Kidney (tissue), 22 donors: ENCODE measurements at places on chromosomes 13 and 19. TPM values are rescaled to one million over a fixed set of nuclear protein-coding genes. Genes with fewer than 3 reads are reported as not detected.

Gene TMEM238
- total RNA-seq: 24.3 TPM

Gene ZNF525
- 17.2 TPM for total RNA-seq

Gene NLRP11
- 0.35 TPM for total RNA-seq

Gene TMEM150B
- total RNA-seq: 3.6 TPM

Gene TEX29
- not detected for total RNA-seq

Gene IGSF23
- not detected for total RNA-seq

Gene ZNF45
- 16.1 TPM for total RNA-seq

Gene ZNF28
- total RNA-seq: 20.0 TPM

Gene PROZ
- not detected for total RNA-seq

Gene COL5A3
- 5.1 TPM for total RNA-seq

Gene ZNF534
- not detected for total RNA-seq

DNA sequence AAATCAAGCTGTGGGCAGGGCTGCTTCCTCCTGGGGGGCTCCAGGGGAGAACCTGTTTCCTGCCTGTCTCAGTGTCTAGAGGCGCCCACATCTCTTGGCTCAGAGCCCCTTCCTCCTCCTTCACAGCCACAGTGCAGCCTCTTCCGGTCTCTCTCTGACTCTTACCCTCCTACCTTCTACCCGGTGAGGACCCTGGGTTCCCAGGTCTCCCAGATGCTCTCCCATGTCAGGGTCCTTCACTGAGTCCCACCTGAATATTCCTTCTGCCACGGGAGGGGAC is 153.1 kb downstream of the KDM4B start:
- no peak for DNase-seq
- H3K4me1 ChIP-seq: no peaks in the 10 kb centered on the region
- no peak overlapping the region for H3K27ac ChIP-seq
- no peaks in the 10 kb centered on the region for H3K36me3 ChIP-seq
- H3K4me3 ChIP-seq: no peak overlapping the region
- no peaks in the 10 kb centered on the region for H3K27me3 ChIP-seq

DNA sequence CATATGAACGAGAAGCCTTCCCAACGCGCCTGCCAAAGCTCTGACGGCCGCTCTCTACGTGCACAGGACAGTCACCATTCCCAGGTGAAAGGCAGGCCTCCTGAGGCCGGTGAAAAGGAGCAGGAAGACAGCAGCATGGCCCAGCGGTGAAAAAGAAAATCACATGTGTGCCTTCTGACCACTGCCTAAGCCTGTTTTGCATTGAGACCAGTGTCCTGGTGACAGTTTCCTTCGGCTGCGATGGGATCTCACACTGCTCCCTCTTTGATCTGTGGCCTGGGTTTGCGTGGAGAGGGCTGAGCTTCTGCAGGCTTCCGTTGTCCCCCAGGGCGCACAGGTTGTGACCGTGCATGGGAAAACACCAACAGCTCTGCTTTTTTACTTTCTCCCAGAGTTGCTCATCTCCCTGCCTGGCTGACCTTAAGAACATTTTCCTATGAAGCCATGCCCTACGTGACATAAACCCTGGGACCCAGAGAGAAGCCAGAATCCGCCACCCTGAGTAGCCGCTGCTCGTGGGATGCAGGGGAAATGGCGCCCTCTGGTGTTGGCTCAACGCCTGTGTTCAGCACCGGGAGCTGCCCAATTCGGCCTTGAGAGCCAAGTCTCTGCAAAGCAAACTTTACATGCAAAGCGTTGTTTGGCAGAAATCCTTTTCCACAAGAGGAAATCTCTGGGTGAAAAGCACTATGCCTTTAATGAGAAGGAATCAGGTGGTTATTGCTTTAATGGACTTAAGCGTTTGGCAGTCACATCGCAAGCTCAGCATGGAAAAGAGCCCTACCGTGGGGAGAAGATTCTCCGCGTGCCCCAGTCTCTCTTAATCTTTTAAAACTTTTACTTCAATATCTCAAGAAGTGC is 112.2 kb upstream of the GPR12 start:
- DNase-seq: no peak
- no peak overlapping the region for H3K4me3 ChIP-seq
- H3K36me3 ChIP-seq: no peaks in the 10 kb centered on the region
- no peaks in the 10 kb centered on the region for H3K4me1 ChIP-seq

DNA sequence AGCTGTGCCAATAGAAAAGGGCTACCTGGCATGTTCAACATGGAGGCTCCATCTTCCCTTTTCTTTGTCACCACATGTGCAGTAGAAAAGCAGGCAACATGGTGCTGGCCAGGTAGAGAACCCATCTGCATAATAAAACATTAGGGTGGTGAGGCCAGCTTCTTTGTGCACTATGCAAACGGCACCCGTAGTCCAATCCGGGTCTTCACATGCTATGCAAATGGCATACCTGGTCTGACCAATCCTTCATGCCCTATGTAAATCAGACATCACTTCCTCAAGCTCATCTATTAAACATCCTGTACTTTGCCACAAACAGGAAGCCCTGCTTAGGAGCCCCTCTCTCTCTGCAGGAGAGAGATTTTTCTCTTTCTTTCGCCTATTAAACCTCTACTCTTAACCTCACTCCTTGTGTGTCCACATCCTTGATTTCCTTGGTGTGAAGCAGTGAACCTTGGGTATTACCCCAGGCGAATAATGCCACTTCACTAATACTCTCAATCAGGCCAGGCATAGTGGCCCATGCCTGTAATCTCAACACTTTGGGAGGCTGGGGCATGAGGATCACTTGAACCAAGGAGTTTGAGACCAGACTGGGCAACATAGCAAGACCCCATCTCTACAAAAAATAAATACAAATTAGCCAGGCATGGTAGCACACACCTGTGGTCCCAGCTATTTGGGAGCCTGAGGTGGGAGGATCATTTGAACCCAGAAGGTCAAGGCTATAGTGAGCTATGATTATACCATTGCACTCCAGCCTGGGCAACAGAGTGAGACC is 111.3 kb upstream of the MRI1 start:
- H3K27ac ChIP-seq: no peak overlapping the region
- H3K36me3 ChIP-seq: no peaks in the 10 kb centered on the region

GRCh38 chr19:21463449-21464105 is 41.8 kb upstream of the ZNF429 start:
- peak overlapping the region; percentile 77 for H3K4me3 ChIP-seq
- peak; percentile 96 for DNase-seq
- no peaks in the 10 kb centered on the region for H3K4me1 ChIP-seq
- no peak overlapping the region for H3K27ac ChIP-seq
- no peaks in the 10 kb centered on the region for H3K27me3 ChIP-seq

- no peaks in the 10 kb centered on the region for H3K36me3 ChIP-seq
- H3K4me1 ChIP-seq: peaks cover 18% of the 10 kb centered on the region
- no peak overlapping the region for H3K27ac ChIP-seq
- H3K27me3 ChIP-seq: no peaks in the 10 kb centered on the region
- DNase-seq: no peak
Measured at GRCh38 chr19:48616491-48617056, 1.7 kb upstream of the FAM83E start.

GRCh38 chr19:30861919-30862318 is 487.3 kb downstream of the TSHZ3 start:
- DNase-seq: no peak
- no peak overlapping the region for H3K27ac ChIP-seq
- H3K4me1 ChIP-seq: no peaks in the 10 kb centered on the region
- H3K36me3 ChIP-seq: no peaks in the 10 kb centered on the region
- no peaks in the 10 kb centered on the region for H3K27me3 ChIP-seq

- H3K36me3 ChIP-seq: no peaks in the 10 kb centered on the region
- H3K4me3 ChIP-seq: peak overlapping the region; percentile 65
- H3K27me3 ChIP-seq: no peaks in the 10 kb centered on the region
- peak; percentile 95 for DNase-seq
Measured at GRCh38 chr19:13861714-13862531, 15.0 kb upstream of the NANOS3 start.

DNA sequence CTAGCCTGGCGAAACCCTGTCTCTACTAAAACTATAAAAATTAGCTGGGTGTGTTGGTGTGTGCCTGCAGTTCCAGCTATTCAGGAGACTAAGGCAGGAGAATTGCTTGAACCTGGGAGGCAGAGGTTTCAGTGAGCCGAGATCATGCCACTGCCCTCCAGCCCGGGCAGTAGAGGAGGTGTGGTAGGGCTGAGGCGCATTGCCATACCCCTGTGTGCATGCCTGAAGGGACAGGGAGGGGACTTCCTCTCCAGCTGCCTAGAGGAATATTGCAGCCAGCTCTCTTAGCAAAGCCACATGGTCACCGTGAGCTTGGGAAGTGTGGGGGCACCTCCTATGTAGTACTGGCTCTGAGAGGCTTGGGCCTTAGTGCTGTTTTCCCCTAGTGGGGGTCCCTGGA is 29.2 kb upstream of the PEPD start:
- H3K4me1 ChIP-seq: no peaks in the 10 kb centered on the region
- H3K27me3 ChIP-seq: no peaks in the 10 kb centered on the region
- H3K27ac ChIP-seq: no peak overlapping the region
- no peaks in the 10 kb centered on the region for H3K36me3 ChIP-seq
- DNase-seq: no peak
- no peak overlapping the region for H3K4me3 ChIP-seq

GRCh38 chr13:40103864-40104263 is 448.4 kb downstream of the COG6 start:
- H3K36me3 ChIP-seq: no peaks in the 10 kb centered on the region
- H3K4me1 ChIP-seq: no peaks in the 10 kb centered on the region
- DNase-seq: no peak
- no peak overlapping the region for H3K27ac ChIP-seq

DNA sequence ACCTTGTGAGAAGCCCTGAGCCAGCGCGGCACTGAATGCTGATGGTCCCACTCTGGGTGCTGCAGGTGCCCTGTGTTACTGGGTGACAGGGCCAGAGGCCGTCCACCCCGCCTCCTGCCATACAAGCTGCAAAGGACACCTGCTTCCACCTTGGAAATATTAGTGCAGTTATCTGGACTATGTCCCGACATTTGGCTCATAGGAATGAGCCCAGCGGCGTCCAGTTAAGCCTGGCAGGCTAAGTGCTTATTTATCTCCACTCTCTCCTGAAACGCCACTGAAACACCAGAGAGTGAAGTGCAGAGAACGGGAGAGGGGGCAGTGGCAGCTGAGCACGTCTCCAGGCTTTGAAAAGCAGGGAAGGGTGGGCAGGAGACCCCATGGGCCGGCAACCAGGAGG is 145.8 kb downstream of the KDM4B start:
- H3K36me3 ChIP-seq: peaks cover 7% of the 10 kb centered on the region
- no peaks in the 10 kb centered on the region for H3K4me1 ChIP-seq
- no peaks in the 10 kb centered on the region for H3K27me3 ChIP-seq
- no peak overlapping the region for H3K27ac ChIP-seq
- DNase-seq: no peak

DNA sequence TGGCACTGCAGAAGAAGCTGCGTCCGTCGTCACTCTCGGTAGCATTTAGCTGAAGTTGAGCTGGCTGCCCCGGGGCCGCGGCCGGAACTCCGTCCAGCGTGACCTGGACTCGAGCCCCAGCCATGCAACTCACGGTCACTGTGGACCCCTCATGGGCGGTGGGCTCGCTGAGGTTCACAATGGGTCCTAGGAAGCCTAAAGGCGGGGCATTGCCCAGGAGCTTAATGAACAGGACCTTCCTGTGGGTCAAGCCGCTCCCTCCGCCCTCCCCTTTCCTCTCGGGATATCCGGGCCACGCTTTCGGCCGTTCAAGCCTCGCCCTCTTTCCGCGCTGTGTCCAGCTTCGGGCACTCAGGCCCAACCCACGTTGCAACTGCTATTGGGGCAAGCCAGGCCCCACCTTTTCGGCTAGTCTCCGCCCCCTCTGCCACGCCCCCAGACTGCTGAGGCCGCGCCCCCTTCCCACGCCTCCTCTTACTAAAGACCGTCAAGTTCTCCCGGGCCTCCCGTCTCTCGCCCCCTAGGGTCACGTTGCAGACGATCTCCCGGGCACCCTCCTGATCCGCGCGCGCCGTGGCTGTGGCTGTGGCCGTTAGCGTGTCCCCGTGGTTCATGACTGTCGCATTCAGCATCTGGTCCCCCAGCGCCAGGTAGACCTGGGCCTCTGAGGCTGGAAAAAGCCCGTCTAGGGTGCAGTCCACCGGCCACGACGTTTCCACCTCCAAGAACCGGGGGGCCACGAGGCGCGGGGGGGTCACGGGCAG is 1.4 kb upstream of the RAVER1 start:
- DNase-seq: peak; percentile 93
- H3K27ac ChIP-seq: peak overlapping the region; percentile 85
- H3K27me3 ChIP-seq: no peaks in the 10 kb centered on the region
- H3K4me1 ChIP-seq: peaks cover 6% of the 10 kb centered on the region
- peak overlapping the region; percentile 95 for H3K4me3 ChIP-seq
- H3K36me3 ChIP-seq: peaks cover 6% of the 10 kb centered on the region

DNA sequence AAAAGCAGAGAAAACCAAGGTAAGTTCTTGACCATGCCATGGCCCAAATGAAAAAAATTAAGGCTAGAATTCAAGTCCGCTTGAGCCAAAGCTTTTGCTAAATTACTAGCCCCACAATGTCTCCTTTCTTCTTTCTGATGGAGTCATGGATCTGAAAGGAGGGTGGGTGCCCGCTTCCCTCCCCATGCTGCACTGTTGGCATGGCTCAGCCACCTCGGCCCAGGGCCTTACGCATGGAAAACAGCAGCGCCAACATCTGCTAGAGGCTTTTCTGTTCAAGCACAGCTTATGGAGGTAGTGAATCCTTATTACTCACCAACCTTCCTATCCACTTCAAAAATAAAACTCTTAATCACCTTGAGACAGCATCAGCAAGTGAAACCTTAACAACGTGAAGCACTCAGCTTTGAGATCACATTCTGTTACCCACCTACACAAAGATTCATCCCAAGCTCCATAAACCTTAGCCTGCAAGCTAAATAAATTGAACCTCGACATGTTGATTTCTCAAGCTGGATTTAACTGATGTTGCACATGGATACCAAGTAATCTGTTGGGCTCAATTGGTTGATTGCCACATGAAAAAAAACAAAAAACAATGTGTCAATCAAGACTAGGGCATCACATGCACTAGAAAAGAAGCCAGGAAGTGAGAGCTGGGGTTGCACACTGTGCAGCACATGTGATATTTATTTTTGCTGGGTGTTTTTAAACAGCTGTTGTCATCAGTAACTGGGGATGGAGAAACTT is 43.4 kb downstream of the TPT1 start:
- no peaks in the 10 kb centered on the region for H3K27me3 ChIP-seq
- H3K4me1 ChIP-seq: no peaks in the 10 kb centered on the region
- H3K27ac ChIP-seq: no peak overlapping the region
- no peaks in the 10 kb centered on the region for H3K36me3 ChIP-seq
- H3K4me3 ChIP-seq: no peak overlapping the region

GRCh38 chr13:23621316-23621645 is 51.1 kb downstream of the TNFRSF19 start:
- no peak for DNase-seq
- no peaks in the 10 kb centered on the region for H3K36me3 ChIP-seq
- H3K4me1 ChIP-seq: peaks cover 3% of the 10 kb centered on the region
- H3K27ac ChIP-seq: no peak overlapping the region
- H3K27me3 ChIP-seq: no peaks in the 10 kb centered on the region
- H3K4me3 ChIP-seq: no peak overlapping the region

GRCh38 chr13:53214433-53214832 is 185.8 kb downstream of the OLFM4 start:
- H3K27me3 ChIP-seq: no peaks in the 10 kb centered on the region
- no peak overlapping the region for H3K27ac ChIP-seq
- no peak for DNase-seq
- no peak overlapping the region for H3K4me3 ChIP-seq
- H3K4me1 ChIP-seq: no peaks in the 10 kb centered on the region
- H3K36me3 ChIP-seq: no peaks in the 10 kb centered on the region
